ENCODE measurements at places on chromosomes 6 and 20.

- DNase-seq = no peak
Observed at GRCh38 chr6:144528743-144529425, 243.7 kb downstream of the UTRN start.

GRCh38 chr20:38369389-38369788 is 23.1 kb downstream of the LBP start:
- DNase-seq = no peak

- no peak for DNase-seq
Observed at GRCh38 chr6:27601668-27602254, 128.9 kb upstream of the ZNF184 start.

DNA sequence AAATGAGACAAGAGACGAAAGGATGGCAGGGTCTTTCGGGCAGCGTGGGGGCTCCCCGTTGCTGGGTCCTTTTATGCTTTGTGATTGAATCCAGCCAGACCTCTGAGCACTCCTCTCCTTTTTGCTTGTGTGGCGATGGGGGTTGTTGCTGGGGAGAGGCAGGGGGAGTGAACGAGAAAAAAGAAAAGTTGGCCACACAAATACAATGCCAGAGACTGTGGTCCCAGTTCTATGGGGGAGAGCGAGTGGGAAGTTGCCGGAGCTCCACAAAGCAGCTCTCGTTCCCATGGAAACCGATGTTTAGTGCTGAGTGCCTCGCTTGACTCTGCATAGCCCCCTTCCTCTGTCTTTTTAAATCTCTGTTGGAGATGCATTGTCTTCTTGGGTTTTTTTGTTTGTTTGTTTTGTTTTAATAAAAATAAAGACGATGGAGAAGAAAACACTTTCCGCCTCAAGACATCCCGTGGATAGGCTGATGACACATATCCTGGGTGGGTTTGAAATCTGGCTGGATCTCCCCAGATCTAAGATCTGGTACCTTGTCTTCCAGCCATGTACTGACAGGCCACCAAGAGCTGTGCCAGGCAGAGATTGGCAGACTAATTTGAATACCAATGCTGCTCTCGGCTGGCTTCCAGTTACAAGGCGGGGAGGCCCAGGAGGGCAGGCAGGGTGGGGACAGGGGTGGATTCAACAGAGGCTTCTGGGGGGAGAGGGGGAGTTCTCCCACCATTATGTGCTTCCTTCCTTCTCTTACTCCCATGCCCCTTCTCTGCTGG is 529.3 kb downstream of the QKI start:
- DNase-seq = no peak

GRCh38 chr20:46056027-46056833 is 27.2 kb downstream of the SLC12A5 start:
- DNase-seq = no peak

GRCh38 chr20:33127422-33128097 is 40.4 kb upstream of the BPIFA2 start:
- DNase-seq = no peak

DNA sequence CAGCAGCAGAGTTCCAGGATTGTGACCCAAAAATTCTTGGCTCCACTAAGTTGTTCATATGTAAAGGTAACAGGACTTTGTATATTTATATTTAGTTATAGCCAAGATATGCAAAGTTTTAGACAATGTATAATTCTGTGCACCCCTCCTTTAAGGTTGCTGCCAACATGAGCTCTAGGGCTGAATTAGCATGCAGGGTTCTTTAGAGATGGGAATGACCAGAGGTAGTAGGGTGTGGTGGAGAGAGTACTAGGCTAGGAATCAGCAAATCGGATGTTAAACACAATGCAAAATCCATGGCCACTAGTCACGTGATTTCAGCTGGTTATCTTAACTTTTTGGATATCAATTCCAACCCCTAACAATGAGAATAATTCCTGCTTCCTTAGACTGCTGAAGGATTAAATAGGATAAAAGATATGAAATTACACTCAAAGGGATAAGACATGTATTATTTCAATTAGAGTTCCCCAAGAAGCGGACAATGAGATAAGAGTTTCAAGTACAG is 260.3 kb upstream of the RNF24 start:
- DNase-seq = no peak

- DNase-seq = no peak
Observed at GRCh38 chr6:10276106-10276505, 138.8 kb downstream of the TFAP2A start.

- no peak for DNase-seq
Observed at GRCh38 chr6:125224231-125224861, 70.8 kb downstream of the TPD52L1 start.

DNA sequence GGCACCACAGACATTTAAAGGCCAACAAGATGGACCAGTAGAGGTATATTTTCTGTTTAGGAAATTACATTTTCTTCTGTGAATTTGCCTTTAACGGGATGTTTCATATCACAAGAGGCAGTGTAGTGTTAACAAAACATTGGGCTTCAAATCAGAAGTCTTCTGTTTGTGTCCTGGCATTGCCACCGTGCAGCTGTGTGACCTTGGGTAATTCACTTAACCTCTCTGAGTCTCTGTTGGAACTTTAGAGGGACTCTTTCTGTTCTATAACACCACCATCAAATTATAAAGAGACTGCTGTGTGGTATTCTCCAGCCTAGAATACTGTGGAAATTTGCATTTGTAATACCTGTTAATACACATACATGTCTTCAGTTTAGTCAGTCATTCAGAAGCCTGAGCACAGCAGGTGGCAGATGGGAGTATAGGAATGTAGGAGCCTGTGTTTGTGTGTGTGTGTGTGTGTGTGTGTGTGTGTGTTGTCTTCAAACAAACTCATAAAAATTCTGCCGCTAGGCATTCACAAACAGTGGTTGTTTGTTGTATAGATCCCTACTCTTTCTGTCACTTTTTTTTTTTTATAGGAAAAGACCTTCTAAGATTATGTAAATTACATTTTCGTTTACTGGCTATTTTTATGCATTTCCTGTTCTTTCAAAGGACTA is 22.6 kb downstream of the UST start:
- no peak for DNase-seq

- DNase-seq = no peak
Observed at GRCh38 chr6:139820210-139820609, 445.8 kb upstream of the CITED2 start.

DNA sequence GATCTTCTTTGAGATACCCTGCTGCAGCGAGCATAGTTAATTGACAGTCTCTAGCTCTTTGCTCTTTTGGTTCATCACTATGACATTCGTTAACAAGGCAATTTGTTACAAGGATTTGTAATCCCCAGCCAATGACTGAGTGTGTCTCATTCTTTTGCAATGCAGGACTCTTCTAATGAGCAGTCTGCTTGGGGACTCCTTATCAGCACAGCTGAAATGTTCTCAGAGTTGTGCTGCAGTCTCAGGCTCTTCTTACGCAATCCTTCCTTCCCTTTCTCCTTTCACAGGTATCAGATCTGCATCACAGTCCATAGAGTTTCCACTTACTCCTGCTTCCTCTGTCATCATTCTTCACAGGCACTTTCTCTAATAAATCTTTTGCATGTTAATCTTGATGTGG is 161.2 kb upstream of the OGFRL1 start:
- DNase-seq = no peak

DNA sequence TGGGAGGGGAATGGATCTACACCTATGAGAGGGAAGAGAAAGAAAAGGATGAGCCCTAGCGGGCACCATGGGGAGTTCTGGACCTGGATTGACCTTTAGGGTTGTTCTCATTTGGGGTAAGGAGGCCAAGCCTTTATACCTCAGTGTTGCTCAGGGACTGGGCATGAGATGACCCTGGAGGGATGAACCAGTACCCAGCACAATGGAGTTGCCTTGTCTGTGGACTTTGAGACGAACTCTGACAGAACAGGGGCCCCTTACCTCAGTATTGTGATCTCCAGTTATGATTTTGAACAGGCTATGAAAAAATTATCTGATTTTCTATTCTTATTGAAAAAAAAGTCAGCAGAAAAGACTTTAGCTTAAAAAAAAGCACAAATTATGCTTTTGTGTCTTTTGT is 88.6 kb downstream of the FOXA2 start:
- no peak for DNase-seq

DNA sequence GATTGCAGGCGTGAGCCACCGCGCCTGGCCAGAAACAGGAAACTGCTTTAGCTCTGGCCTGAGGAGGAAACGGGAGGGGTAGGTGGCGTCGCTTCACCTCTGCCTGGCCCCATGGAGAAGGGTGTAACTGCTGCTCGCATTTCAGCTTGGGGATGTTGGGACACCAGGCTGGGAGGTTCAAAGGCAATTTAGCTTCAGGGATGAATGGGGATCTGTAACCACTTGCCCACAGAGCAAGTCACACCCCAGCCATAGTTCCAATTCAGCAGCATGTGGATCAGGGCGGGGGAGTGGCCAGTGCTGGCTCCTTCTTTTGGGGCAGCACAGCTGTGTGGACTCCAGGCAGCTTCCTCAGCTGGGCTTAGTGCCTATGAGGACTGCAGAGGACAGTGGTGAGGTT is 34.8 kb upstream of the NUP153 start:
- no peak for DNase-seq

GRCh38 chr20:58459058-58459750 is 56.0 kb downstream of the APCDD1L start:
- no peak for DNase-seq

GRCh38 chr20:49644980-49645565 is 68.6 kb downstream of the B4GALT5 start:
- no peak for DNase-seq

GRCh38 chr6:53326372-53327016 is 22.3 kb downstream of the ELOVL5 start:
- no peak for DNase-seq

DNA sequence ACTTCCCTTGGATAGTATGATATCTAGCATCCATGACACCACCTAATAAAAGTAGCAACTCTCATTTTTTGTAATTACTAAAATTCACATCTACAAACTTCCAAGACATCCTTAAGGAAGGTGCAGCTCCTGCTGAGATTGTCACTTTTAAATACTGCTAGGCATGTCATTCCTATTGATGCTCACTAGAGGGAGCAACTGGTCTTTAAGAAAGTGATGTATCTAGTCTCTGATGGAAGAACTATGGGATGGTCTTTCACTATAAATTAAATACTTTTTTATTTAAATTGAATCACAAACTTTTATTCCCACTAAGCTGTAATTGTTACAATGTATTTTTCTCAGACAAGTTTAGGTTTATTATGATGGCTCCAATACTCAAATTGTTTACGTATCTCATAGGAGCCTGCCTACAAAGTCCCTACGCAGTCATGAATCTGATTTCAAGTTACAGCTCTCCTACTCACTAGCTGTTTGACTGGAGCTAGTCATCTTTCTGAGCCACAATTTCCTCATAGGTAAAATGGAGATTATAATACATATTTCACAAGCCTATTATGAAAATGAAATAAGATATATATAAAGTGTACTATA is 8.1 kb upstream of the TSPYL1 start:
- no peak for DNase-seq

DNA sequence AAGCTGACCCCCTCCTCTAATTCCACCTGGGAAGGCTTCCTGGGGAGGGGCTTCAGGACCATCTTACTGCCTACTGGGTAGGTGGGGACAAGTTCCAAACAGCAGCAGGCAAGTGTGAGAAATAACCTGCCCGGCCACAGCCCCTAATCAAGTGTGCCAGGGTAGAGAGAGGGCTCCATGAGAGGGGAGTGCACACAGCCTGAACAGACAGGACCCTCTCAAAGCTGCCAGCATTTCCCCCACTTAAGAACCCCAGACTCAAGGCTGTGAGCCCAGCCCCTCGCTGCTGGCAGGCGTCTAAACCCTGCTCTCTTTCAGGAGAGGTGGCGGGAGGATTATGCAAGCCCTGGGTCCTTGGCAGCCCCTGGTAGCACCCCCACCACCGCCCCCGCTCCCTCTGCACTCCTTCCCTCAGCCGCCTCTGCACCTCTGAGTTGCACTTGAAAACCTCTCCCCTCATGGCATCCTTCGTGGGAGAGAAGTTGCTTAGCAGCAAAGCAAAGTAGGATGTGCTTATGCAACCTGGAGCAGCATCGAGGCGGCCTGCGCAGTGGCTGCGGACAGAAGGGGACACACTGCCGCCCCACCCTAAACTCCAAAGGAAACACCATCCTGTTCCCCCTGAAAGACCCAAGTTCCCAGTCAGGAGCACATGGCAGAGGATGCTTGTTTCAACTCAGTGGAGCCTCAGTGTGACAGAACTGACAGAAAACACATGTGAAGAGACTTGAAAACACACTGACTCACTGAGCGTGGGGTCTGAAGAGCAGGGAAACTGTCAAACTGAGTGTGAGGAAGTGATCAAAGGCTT is 10.5 kb downstream of the DDRGK1 start:
- DNase-seq = no peak

DNA sequence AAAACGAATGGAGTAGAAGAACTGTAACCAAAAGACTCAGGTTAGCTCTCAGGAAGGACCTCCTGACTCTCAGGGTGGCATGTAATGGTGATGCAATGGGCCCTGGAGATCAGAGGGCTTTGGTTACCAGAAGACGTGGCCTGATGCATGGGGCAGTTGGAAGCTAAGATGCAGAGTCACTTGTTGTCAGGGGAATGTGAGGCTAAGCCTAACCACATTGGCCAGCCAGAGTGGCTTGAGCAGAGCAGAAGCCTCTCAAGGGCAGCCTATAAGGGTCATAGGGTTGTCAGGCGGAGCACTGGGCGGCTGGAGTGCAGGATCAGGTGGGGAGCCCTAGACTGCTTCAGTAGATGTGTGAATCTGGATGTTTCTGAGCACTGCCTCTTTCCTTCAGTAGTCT is 5.9 kb downstream of the CNBD2 start:
- no peak for DNase-seq

GRCh38 chr6:163383912-163384311 is 30.6 kb upstream of the QKI start:
- DNase-seq = no peak

DNA sequence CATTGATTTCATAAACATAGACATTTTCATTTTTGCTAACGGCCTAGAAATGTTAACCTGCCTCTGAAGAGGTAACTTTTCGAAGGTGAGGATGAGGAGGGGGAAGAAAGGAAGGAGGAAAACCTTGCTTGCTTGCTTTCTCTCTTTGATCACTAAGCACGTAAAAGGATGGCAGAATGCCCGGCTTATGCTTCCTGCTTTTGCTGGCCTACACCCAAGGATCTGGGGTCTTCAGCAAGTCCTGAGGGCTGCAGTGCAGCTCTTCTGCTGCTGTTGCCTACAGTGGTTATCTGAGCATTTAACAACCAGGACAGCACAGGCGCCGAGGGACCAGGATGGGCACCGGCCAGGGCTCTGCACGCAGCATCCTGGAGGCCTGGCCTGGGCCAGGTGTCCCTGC is 150.8 kb upstream of the TAB2 start:
- no peak for DNase-seq

GRCh38 chr6:52552278-52552643 is 24.6 kb downstream of the TRAM2 start:
- DNase-seq = no peak

GRCh38 chr20:2756056-2756611 is 44.3 kb downstream of the CPXM1 start:
- DNase-seq = no peak
